Activated T-helper 17 cell treated with anti-CD3 and anti-CD28 coated beads, Interleukin-2, amount 50 U/mL, for 72 hours (primary cell): ENCODE measurements at places on chromosomes 6 and 20.
A peak's percentile ranks its signal among the peaks of the same experiment; 100 is the strongest.

DNA sequence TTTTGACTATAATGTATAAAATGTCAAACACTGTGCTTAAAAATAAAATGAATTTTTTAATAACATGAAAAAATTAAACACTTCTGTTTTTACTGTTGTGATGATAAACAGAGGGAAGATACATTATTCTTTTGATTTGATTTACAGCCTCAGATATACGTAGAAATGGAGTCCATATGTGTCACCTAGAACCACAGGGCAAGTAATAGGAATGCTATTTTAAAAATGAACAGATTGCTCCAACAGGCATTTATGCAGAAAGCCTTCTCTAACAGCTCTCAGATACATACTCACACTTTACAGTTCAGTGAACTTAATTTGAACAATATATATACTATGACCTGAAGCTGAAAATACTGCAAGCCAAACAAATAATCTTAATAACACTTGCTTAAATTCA is 1551.0 kb downstream of the GRIK2 start:
- ATAC-seq: no peak

GRCh38 chr6:155505608-155505989 is 50.0 kb upstream of the NOX3 start:
- ATAC-seq: no peak

DNA sequence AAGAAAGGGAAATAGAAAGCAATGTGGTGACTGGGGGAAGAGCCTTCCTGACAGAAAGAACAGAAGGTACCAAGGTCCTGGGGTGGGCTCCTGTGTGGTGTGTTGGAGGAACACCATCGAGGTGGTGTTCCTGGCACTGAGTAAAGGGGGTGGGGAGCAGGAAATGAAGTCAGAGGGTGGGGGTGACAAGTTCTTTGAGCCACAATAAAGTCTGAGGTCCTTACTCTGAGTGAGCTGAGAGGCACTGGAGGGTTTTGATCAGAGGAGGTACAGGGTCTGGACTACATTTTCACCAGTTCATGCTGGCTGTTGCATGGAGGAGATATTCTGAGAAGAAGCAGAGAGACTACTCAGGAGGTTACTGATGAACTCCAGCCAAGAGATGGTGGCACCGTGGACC is 198.2 kb downstream of the GMPR start:
- ATAC-seq: peak; percentile 45

- ATAC-seq: no peak
These were observed 3.2 kb upstream of the REPS1 start for GRCh38 chr6:138991206-138991605.

- peak; percentile 3 for ATAC-seq
These were observed 866 bp upstream of the MYO6 start for GRCh38 chr6:75748003-75748742.

GRCh38 chr6:113524826-113525225 is 332.3 kb upstream of the MARCKS start:
- ATAC-seq: no peak

- ATAC-seq: peak; percentile 73
These were observed 16.0 kb downstream of the DSE start for GRCh38 chr6:116386581-116387299.

- ATAC-seq: no peak
These were observed 37.0 kb downstream of the DLL1 start for GRCh38 chr6:170253910-170254269.
